ENCODE measurements at places on chromosomes 16 and 17.

GRCh38 chr17:2396568-2397246 is 4.2 kb downstream of the MNT start:
- peak; percentile 97 for DNase-seq

DNA sequence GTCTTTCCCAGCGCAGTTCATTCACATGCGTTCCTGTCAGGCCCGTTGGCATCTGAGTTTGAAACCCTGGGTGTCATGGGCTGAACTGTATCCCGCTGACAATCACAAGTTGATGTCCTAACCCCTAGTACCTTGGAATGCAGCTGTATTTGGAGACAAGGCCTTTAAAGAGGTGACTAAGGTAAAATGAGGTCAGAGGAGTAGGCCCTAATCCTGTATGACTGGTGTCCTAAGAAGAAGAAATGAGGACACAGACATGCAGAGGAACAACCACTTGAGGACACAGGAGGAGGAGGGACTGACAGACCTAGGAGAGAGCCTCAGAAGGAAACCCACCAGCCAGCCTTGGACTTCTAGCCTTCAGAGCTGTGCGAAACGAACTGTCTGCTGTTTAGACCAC is 33.1 kb downstream of the TRPV2 start:
- no peak for DNase-seq

- no peak for DNase-seq
Measured at GRCh38 chr17:902463-902862, 77.1 kb downstream of the NXN start.

DNA sequence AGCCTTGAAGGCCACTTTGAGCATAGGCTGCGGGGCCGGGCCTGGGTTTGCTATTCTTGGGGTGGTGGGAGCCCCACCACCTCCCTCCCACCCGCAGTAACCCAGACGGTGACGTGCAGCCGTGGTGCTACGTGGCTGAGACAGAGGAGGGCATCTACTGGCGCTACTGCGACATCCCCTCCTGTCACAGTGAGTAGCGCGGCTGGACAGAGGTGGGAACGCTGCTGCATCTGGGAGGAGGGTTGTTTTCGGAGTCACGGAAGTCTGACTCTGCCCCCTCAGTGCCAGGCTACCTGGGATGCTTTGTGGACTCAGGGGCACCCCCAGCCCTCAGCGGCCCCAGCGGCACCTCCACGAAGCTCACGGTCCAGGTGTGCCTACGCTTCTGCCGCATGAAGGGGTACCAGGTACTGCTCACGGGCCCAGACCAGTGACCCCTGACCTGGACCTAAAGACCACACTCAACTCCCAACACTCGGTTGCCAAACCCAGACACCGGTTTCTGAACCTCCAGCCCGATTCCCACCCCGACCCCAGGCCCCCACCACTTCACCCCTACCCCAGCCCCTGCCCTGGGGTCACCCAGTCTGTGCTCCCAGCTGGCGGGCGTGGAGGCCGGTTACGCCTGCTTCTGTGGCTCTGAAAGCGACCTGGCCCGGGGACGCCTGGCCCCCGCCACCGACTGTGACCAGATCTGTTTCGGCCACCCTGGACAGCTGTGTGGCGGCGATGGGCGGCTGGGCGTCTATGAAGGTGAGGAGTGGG is 2.1 kb downstream of the KREMEN2 start:
- no peak for DNase-seq

GRCh38 chr17:7191069-7191468 is 11.9 kb upstream of the ASGR1 start:
- DNase-seq: no peak

GRCh38 chr17:80943346-80944145 is 48.1 kb upstream of the CHMP6 start:
- no peak for DNase-seq

DNA sequence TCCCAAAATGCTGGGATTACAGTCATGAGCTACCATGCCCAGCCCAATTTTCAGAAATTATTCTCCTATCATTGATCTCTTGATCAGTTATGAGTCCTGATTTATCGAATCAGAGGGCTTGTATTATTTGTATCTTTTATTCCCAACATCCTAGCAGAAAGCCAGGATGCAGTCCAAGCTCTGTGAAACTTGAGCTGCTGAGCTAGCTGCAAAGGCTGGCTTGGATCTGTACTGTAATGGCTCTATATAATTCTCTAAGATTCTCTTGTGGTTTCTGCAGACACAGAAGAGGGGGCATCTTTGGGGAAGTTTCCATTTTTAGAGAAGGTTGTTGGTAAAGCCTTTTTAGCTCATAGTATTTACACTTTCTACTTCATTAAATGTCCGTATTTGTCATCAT is 227.1 kb downstream of the MAP2K4 start:
- no peak for DNase-seq

GRCh38 chr17:2259769-2260536 is 43.6 kb downstream of the SMG6 start:
- DNase-seq: no peak

DNA sequence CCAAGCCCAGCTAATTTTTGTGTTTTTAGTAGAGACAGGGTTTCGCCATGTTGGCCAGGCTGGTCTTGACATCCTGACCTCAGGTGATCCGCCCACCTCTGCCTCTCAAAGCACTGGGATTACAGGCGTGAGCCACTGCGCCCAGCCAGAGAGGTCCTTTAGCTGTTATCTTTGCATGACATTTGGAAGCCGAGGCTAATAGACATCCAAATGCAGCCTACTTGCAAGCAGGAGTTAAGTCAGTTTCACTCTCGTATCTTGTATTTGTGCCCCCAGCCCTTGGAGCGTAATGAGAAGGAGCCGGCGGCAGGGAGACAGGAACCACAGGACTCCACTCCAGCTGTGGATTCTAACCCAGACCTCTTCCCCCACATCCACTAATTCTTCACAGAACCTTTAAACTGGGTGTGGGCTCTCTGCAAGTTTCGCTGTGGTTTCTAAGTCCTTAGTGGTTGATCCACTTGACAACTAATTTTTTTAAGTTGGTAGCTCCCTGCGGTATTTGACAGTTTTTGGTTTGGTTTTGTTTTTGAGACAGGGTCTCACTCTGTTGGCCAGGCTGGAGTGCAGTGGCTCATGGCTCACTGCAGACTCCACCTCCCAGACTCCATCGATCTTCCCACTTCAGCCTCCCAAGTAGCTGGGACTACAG is 3.1 kb upstream of the CYTH1 start:
- DNase-seq: no peak

GRCh38 chr17:33342025-33342424 is 48.9 kb upstream of the ASIC2 start:
- DNase-seq: no peak

DNA sequence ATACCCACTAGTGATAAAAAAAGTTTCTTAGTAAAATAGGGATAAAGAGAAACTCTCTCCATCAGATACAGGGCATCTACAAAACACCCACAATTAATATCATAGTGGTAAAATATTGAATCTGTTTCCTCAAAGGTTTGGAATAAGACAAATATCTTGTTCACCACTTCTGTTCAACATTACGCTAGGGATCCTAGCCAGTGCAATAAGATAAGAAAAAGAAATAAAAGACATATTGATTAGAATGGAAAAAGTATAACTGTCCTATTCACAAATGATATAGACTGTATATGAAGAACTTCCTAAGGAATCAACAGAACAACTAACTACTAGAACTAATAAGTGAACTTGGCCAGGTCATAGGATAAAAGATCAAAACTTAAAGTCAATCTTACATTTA is 12.9 kb downstream of the LPCAT2 start:
- no peak for DNase-seq

- no peak for DNase-seq
Measured at GRCh38 chr17:50946223-50946890, 80.2 kb upstream of the TOB1 start.

DNA sequence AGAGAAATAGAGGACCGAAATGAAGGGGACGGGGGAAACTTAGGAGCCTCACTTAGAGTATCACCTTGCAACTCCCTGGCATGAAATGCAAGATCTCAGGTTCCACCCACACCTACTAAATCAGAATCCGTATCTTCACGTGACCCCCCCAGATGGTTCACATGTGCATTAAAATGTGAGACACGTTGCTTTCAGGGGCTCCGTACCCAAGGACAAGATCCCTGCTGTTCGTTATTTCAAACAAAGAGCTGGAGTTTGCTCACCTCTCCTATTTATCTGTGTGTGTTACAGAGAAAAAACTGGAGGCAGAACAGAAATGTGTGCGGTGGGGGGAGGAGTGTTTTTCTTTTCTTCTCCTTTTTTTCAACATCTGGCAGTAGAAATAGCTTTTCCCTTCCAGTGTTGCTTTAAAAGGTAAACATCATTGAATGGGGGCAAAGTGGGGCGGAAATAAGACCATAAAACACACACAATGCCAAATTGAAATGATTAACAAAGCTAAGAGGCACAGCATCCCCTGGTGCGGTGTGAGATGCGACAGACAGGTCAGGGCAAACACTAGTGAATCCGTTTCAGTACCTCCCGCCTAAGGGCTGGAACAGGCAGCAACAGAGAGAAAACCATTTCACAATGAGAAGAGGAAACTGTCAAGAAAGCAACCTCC is 145.4 kb downstream of the SOX9 start:
- DNase-seq: no peak

DNA sequence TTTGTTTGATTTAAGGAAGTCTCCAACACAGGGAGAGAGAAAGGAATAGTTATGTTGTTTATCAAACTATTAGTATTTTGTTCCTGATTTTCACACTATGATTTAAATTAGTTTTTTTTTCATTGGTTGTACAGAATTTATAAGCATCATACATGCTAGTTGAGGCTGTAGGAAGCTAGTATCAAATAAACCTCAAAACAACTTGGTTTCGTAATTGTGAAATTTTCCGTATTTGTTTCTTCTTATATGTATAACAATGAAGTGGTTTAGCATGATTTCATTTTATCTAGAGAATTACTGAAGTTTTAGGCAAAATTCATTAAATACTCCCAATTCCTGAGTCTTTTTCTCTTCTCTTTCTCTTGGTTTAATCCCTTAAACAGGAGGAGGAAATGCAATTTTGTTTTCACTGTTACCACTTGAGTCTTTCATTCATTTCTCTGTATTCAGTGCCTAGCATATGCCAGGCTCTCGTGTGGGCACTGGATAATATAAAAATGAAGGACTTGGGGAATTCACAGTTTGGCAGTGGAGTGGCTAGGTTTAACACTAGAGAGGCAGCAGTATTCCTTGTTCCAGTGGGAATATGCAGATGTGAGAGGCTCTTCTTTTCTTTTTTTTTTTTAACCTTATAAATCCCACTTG is 1.8 kb downstream of the CYLD start:
- DNase-seq: no peak

GRCh38 chr16:79151-80054 is 1.4 kb downstream of the MPG start:
- DNase-seq: peak; percentile 42

GRCh38 chr17:74528491-74529199 is 2.6 kb downstream of the CD300LB start:
- no peak for DNase-seq

DNA sequence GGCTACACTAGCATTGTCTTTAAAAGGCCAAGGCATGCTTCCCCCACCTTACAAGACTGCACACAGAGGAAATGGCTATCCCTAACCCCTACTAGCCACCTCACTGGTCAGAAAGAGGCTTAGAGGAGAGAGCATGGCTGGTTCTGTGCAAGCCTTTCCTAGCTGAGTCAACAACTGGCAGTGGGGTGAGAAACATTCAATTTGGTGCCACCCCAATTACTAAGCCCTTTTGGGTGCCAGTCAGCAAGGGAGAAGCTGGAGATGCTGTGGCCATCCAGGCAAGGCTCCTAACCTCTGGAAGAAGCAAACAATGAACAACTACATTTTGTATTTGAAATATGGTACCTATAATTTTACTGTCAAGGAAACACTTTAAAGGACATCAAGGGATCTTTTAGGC is 4.7 kb upstream of the KAT7 start:
- DNase-seq: no peak

DNA sequence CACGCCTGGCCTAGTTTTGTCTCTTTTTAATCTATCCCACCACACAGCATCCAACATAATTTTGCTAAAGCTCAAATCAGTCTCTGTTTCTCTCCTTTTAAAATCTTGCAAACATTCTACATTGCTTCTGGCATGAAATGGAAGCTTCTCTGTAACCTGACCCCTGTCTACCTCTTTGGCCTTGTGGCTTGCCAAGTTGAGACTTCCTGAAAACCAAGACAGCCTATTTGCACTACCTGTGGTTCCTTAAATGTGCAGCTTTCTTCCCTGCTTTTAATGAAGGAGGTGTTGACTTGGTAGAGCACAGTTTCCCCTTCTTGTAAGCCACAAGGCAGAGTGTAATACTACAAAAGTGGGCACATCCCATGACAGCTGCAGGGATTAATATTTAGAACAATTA is 6.0 kb upstream of the CCL3 start:
- no peak for DNase-seq

- DNase-seq: peak; percentile 96
Measured at GRCh38 chr16:86680162-86680561, 101.8 kb downstream of the FOXL1 start.

DNA sequence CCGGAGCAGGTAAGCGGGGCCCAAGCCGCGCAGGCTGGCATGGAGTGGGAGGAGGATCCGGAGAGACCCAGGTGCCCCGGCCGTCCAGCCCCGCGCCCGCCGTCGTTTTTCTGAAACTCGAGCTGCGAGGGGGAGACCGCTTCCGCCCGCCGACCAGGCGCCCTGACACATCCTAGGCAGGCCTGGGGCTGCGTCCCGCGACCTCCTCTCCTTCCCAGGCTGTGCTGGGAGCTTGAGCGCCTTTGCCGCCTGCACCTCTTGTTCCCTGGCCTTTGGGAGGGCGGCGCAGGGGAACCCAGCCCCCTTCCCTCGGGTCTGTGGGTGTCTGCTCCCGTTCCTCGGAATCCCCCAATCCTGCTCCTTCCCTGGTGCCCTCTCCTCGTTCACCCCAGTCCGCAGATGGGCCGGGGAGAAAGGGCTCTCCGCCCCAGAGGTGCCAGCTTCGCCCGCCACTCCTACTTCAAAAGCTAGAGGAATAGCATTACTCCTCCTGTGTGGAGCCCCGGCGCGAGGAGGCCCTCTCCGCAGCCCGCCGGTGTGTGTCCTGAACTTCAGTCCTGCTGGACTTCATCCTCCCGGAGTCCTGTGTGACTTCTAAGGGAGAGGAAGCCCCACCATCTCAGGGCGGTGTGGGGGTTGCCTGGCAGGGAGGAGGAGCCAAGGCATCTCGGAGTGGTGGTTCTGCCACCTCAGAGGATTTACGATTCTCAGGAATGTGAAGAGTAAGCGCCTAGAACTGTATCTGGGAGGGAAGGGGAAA is 1.0 kb downstream of the NHERF1 start:
- DNase-seq: no peak

- no peak for DNase-seq
Measured at GRCh38 chr17:76421044-76421407, 31.9 kb downstream of the UBE2O start.

- DNase-seq: no peak
Measured at GRCh38 chr17:20200016-20200795, 191.0 kb downstream of the SPECC1 start.

GRCh38 chr17:300881-301280 is 51.7 kb downstream of the RPH3AL start:
- no peak for DNase-seq
